ENCODE measurements at places on chromosomes 1 and 21.
A peak's percentile ranks its signal among the peaks of the same experiment; 100 is the strongest.

- no peak for DNase-seq
Measured at GRCh38 chr1:62428351-62428750, 8.5 kb upstream of the USP1 start.

DNA sequence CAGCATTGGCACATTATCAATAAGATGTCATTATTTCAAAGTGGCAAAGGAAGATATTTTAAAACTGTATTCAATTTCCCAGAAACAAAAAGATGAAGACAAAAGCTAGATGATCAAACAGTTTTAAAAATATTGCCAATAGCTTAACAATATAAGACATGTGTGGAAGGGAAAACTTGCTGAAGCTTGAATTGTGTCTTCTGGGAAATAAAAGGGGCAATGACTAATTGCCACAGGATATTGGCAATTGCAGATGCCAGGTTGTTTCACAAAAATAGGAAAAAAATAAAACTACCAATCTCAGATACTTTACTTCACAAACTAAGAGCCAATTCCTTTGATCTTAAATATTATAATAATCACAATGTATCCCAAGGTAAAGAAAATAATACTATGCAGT is 679.8 kb upstream of the ADAMTS5 start:
- DNase-seq = no peak

DNA sequence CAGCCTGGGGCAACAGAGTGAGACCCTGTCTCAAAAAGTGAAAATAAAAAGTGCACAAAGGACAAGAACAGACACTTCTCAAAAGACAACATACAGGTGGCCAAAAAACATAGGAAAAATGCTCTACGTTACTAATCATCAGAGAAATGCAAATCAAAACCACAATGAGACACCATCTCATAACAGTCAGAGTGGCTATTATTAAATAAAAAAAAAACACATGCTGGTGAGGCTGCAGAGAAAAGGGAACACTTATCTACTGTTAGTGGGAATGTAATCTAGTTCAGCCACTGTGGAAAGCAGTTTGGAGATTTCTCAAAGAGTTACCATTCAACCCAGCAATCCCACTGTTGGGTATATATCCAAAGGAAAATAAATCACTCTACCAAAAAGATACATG is 173.2 kb downstream of the SMYD3 start:
- no peak for DNase-seq

DNA sequence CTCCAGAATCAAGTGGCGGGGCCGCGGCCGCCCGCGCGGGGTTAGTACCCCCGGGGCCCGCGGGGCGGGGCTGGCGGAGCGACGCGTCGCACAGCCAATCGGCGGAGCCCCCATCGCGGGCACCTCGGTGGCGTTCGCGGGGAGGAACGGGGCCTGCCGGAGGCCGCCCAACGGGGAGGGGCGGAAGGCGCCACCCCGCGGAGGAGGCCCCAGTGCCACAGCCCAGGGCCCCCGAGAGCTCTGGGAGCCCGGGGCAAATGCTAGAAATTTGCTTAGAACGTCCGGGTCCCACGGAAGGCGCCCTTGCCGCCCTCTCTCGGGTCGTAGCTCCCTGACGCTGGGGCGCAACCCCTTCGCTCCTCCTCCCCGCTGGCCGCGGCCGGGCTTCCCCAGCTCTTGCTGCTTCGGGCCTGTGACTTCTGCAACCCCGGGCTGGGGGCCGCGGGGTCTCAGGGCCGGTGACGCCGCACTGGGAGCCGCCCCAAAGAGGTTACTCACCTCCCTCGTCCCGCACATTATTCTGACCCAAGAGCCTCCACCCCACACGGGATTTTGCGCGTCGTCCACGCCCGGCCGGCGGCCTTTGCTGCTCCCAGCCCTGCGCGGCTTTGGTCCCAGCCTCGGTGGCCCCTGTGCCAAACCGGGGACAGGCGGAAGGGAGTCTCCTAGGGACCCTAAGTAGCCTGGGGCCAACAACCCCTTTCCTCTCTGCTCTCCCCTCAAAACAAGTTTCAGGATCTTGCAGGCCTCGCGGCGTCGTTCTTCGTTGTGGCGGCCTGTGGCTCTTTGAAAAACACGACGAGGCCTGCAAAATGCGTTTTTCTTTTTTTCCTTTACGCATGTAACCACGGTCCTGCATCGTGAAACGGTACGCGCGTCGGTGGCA is at the start of gene RUNX3:
TSS of gene RUNX3 (minus strand) at position 17 of the 886 bp plus-strand sequence. CDS start 408 bp downstream, outside the sequence.
- peak; percentile 87 for DNase-seq

DNA sequence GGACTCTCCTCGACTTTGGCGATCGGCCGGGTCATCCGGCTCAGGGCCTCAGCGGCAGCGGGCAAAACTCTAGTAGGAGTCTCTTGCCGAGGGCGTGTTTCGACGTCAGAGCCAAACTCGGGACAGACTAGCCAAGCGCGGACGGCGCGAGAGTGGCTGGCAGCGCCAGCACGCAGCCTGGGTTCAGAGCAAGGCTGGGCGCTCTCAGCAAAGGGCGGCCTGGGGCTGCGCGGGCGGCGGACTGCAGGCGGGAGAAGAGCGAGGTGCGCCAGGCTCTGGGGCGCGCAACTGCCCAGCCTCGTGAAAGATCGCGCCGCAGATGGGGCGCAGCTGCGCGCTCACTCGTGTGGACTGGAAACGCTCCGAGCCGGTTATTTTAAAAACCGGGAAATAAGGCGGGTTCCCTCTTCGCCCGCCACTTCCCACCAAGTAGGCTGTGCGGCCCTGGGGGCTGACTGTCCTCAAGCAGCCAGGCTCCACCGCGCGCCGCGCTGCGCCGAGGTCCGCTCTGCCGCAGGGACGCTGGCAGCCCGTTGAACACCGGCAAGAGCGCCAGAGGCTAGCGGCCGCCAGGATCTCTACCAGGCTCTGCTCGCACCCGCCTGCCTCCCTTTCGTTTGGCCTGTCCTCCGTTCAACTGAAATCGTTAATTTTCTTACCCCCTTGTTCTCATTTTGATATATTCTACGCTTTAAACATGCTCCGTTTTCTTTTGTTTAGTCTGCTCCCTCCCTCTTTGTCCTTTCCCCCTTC is 2.4 kb downstream of the ALX3 start:
- no peak for DNase-seq

DNA sequence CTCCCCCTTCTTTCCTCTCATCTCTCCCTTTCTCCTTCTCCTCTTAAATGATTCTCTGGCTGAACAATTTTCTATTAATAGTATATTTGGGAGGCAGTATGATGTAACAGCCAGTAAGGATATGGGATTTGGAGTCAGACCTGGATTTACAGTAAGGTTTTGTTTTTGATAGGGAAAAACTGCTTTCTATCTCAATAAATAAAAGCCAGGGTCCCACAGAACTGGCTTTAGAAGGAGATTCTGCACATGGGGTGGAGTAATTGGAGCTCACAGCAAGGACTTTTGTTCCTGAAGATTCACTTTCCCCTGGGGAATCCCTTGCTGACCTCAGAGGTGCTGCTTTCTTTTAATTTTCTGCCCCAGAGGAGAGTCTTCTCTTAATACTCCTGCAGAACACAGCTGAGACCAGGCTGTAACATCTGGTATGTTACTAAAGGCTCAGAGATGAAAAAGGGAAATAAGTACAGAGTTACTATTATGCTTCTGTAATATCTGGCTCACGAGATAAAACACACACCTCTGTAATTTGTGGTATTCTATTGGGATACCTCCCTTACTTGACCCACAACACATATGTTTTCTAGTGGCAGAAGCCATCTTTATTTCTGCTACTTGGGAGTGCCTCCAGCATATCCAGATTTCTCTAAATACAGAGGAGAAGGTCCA is 13.4 kb downstream of the EPB41 start:
- no peak for DNase-seq

DNA sequence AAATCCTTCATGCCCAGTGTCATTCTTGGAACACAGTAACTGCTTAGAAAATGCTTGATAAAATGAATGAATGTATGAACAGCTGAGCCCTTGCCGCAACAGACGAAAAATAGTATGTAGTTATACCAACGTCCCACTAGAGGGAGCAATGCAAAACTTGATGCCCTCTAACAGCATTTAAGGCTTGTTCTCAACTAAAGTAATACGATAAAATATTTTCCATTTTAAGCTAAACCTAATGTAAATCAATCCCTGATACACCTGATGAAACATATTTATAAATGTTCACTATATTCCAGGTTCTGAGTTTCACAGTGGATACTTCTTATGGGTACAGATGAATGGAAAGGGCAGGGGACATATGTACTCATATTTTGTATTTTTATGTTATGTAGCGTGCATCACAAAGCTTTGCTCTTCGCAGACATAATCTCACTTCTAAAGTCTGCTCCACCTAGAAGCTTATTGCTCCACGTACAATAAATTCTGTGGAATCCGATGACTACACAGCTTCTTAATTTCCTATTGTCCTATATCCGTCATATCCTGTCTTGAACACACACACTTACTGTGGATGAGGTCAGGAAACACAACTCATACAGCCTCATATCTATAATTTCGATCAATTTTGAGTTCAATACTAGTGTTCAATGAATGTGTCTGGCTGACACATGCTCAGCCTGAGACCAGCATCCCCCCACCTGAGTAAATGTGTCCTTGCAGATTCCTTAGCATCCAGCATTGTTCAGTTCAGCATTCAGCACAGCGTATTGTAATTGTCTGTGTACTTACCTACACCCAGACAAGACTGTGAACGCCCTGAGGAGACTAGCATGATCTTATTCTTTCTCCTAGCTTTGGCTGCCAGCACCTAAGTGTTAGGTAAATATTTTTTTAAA is 4.4 kb upstream of the UTP25 start:
- DNase-seq = no peak

GRCh38 chr1:16012590-16013219 is 5.1 kb downstream of the HSPB7 start:
- no peak for DNase-seq

DNA sequence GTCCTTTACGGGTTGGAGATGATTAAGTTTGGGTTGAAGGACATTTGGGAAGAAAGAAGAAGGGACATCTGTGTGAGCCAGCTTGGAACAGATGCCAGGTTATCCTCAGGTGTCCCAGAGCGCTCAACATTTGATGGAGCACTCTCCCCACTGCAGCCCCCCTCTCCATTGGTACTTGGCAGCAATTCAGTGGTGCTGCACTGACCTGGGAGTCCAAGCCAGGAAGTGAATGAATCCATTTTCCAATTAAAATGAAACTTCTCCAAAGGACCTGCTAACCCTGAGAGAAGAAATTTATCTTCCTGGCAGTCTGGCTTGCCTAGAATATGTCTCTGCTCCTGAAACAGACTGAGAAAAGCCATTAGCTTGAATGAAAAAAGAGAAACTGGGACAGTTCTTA is 67.1 kb downstream of the FGGY start:
- no peak for DNase-seq

- DNase-seq = no peak
Measured at GRCh38 chr1:84892705-84893618, at the start of gene LPAR3. Gene LPAR3 (minus strand): TSS chr1:84893206. CDS start chr1:84866120, 27,086 bp downstream.

DNA sequence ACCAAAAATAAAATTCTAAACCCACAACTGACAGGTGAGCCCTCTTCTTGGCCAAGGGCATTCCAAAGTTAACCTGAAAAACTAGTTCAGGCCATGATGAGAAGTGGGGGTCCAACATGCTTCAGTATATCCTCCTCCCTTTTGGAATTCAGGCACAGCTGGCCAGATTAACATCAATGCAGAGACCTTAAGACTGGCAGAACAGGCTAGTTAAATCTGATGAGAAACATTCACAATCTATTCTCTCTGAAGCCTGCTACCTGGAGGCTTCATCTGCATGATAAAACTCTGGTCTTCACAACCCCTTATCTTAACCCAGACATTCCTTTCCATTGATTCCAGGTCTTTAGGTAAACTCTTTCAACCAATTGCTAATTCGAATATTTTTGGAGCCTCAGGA is 26.7 kb upstream of the ZBTB8B start:
- DNase-seq = no peak

DNA sequence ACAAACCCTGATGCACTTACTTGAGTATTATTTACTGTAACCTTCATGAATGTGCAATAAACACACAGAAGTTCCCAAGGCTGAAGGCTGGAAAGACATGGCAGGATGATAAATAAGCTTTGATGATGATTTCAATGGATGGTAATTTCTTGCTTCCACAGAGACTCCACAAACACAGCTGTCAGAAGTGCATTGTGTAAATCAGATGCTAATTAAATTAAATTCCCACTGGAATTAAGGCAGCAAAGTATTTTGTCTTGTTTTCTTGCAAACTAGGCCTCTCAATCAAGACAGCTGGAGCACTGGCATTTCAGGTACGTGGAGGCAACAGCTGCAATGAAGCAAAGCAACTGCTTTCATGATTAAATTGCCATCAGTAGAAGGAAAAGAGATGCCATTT is 24.1 kb downstream of the FAM177B start:
- no peak for DNase-seq

DNA sequence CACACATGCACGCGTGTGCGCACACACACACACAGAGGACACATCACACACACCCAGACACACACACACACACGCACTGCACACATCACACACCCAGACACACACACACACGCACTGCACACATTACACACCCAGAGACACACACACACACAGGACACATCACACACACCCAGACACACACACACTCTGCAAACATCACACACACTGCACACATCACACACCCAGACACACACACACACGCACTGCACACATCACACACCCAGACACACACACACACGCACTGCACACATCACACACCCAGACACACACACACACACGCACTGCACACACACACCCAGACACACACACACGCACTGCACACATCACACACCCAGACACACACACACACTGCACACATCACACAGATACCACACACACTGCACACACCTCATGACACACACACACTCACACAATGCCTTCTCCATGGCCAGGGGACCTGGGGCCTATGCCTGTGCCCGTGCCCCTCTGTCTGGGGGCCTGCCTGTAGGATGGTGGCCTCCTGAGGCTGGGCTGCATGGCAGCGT is 24.4 kb downstream of the CRYAA start:
- no peak for DNase-seq

- no peak for DNase-seq
Measured at GRCh38 chr21:29130270-29130969, at the start of gene MAP3K7CL. Gene MAP3K7CL (plus strand): TSS chr21:29130644. CDS start chr21:29133345, 2,701 bp downstream.

DNA sequence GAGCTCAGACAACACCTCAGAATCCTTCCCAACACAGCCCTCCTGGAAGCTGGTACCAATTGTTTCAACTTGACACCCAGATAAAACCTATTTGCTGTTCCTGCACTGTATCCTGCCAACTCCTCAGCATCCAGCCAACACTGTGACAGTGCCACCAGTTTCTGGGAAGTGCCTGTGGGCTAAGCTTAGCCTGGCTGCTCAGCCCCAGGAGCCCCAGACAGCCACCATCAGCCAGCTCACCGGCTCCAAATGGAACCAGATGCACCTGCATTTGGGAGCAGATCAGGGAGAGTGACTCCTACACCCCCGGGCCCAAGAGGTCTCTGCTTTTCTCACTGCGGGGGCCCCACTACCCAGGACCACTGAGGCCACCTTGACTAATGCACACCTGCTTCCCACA is 24.9 kb downstream of the KCNN3 start:
- no peak for DNase-seq

- DNase-seq = no peak
Measured at GRCh38 chr1:83882906-83883305, 116.0 kb downstream of the TTLL7 start.
